ENCODE measurements at places on chromosomes 5 and 9.

- DNase-seq, result no peak
Observed at GRCh38 chr5:126917918-126918614, 112.3 kb downstream of the MARCHF3 start.

DNA sequence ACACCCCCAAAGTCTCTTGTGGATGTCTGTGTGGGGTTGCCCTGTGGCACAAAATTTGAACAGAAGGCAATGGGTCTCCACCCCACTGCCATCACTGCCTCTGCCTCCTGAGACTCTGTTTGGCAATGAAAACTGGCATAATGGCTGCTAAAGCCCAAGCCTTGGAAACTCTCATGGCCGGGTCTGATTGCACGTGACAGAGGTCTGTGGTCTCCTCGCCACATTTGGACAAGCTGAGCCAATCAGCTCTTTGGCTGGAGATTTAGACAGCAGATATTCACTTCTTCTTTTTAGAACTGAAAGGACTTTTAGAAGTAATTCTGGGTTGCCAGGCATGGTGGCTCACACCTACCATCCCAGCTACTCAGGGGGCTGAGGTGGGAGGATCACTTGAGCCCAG is 5.5 kb downstream of the GGTA1 start:
- no peak for DNase-seq

- no peak for DNase-seq
Observed at GRCh38 chr5:115946655-115947054, 15.6 kb upstream of the LVRN start.

DNA sequence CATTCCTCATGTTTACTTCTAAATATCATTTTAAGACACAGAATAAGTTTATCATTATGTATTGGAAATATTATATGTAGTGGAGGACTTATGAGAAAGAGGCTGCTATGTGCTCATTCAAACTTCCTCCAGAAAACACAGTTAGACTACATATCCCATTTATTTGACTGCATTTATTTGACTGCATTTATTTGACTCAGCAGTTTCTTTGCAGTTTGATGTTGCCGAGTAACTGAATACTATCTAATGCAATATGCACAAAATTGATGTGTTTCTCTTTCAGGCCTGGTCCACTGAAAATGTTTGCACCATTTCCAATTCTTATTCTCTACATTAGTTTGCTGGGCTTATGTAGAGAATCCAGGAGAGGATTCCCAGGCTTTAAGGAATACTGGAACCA is 89.9 kb upstream of the FBN2 start:
- no peak for DNase-seq

GRCh38 chr9:88949425-88949824 is 41.8 kb upstream of the S1PR3 start:
- DNase-seq, result no peak

- DNase-seq, result no peak
Observed at GRCh38 chr9:35664531-35665470, at the start of gene ARHGEF39. Gene ARHGEF39 (minus strand): TSS chr9:35665195. CDS start chr9:35665169, 26 bp downstream.

GRCh38 chr9:38153152-38153909 is 84.3 kb upstream of the SHB start:
- DNase-seq, result no peak

DNA sequence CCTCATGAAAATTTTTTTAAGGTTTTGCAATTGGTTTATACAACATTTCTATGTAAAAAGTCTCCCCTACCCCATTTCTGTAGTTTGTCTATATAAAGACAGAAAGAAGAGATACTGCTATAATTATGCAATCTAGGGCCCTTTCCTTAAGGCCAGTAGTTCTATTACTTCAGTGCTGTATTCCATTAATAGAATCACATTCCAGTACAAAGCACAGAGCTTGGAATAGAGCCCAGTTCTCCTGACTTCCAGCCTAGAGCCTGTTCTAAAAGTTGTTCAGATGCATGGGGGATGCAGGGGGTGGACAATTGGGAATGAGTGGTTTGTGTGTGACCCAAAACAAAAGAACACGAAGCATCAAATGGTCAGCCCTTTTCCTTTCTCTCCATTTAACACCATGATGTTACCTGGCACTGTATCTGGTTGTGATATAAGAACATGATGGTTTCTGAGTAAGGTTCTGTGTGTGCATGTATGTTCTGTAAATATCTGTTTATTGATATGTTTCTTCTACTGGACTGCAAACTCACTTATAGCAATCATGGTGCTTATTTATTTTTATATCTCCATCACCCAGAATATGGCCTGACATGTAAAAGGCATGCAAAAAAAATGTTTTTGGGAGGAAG is 8.2 kb upstream of the GRAMD2B start:
- DNase-seq, result no peak

DNA sequence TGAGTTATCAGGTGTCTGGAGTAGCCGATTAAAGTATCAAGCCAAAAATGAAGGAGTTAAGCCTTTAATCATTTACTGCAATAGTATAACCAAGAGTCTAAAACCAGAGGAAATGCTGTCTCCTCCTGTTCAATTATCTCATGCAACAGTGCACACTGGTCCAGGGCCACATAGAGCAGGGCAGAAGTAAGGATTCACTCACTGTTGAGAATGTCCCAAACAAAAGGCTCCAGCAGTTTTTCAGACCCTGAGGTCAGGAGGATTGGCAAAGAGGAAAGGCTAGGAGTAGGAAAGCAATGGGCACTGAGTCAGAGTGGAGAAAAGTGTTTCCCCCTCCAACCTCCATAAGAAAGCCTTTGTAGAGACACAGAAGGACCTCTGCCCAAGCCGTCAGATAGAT is 168.2 kb downstream of the RNF180 start:
- DNase-seq, result no peak

DNA sequence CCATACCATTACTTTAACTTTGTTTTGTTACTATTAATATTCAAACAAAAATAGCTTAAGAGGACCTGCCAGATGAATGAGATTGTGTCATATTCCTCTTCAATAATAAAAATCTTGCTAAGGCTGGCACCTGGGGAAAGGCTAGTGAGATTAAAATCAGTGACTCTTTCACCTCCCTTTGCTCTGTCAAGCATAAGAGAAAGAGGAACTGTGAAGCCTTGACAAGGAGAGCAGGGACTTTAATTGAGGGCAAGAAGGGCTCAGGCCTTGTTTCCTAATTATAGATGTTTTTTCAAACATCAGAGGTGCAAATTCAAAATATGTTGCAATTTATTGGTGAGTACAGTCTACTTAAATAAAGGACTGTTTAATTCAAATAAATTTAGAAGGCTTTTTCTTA is 91.7 kb downstream of the SPATA31D1 start:
- no peak for DNase-seq

DNA sequence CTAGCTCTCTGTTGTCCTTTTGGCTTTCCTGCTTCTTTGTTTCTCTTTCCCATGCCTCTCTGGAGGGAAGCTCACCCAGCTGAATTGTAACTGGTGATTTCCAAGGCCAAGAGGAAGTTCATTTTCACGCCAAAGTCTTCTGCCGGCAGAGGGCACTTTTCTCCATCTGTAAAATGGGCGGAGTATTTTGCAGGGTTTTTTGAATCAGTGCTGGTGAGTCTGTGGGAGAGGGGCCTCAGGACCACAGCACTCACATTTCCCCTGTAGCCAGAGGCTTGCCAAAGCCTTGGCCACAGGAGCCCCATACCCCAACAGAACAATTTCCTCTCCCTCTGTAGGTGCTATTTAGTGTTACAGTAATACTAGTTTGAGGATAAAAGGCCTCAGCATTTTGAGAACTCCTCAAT is 42.3 kb upstream of the MATR3 start:
- DNase-seq, result no peak

GRCh38 chr9:78319197-78320029 is 22.5 kb downstream of the PSAT1 start:
- no peak for DNase-seq

- DNase-seq, result no peak
Observed at GRCh38 chr9:82721593-82721992, 341.3 kb downstream of the RASEF start.

GRCh38 chr5:160105686-160106360 is 13.4 kb downstream of the PWWP2A start:
- DNase-seq, result no peak

- DNase-seq, result no peak
Observed at GRCh38 chr5:139413963-139414362, 10.1 kb upstream of the SPATA24 start.

GRCh38 chr9:16679327-16679821 is 191.1 kb downstream of the BNC2 start:
- DNase-seq, result no peak

DNA sequence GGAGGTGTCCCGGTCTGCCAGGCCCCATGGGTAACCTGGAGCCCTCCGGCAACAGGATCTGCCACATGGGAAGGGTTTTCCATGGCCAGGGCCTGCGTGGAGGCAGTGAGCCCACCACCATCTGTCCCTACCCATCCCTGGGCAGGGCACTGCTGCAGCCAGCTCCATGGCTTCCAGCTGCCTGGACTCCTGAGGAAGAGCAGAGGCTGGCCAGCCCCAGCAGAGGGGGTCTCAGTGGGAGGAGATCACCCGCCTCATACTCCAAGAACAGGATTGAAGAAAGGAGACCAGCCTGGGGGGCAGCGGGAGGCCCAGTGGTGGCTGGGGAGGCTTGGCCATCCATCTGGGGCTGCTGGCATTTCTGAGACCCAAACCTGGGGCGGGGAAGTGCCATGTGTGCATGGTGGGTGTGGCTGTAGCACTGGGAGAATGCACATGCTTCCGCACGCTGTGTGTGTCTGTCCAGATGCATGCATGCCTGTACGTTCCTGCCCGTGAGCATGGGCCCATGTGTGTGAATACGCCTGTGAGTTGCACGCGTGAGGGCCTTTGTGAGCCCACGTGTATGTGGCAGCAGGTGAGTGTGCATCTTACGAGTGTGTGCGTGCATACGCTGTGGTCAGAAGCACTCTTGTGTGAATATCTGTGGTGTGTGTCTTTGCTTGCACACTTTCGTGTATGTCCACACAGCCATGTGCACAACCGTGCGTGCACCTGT is 78.5 kb downstream of the LMX1B start:
- DNase-seq, result no peak

DNA sequence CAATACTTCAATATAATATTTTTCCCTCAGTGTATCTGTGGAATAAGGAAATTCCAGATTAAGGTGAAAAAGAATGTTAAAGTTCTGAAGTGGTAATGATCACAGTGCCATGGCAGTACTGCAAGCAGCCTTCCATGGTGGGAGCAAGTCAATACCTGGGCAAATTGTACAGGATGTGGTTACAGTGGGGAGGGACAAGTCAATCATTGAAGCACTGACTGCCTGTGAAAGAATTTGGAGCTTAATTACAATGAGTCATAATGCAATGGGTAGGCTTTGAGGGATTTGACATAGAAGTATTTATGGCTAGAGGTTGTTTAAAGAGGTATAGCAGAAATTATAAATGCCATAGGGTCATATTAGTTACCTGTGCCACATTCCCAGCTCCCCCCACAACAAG is 786.5 kb upstream of the ACO1 start:
- no peak for DNase-seq

DNA sequence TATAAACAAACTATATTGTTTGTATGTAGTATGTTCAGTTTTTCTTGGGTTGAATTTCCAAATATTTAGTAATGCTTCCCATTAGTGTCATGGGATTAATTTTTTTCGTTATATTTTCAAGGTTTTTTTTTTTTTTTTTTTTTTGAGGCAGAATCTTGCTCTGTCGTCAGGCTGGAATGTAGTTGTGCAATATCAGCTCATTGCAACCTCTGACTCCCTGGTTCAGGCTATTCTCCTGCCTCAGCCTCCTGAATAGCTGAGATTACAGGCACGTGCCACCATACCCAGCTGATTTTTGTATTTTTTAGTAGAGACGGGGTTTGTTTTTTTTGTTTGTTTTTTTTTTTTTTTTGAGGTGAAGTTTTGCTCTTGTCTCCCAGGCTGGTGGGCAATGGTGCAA is 10.6 kb downstream of the DDX46 start:
- DNase-seq, result no peak

- no peak for DNase-seq
Observed at GRCh38 chr9:136044207-136044970, 50.7 kb downstream of the NACC2 start.

DNA sequence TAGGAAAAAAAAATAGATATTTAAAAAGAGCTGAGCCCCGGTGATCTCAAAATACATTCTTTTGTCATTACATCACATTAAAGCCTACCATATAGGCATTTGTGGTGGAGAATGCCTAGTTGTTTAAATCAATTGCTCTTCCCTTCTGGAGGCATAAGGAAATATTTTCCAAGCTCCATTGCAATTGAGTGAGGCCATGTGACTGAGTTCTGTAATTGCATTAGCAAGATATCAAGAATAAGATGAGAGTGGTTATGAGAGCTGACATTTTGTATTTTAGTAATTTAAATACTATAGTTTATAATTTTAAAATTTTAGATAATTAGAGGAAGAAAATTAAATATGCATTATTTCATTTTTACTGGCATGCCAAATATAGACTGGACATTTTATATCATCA is 1195.9 kb downstream of the DTWD2 start:
- DNase-seq, result no peak

GRCh38 chr9:14710804-14711203 is 11.7 kb downstream of the CER1 start:
- DNase-seq, result no peak

GRCh38 chr5:41748631-41749030 is 121.6 kb downstream of the OXCT1 start:
- no peak for DNase-seq

- DNase-seq, result no peak
Observed at GRCh38 chr9:82797534-82797933, 265.4 kb downstream of the RASEF start.

DNA sequence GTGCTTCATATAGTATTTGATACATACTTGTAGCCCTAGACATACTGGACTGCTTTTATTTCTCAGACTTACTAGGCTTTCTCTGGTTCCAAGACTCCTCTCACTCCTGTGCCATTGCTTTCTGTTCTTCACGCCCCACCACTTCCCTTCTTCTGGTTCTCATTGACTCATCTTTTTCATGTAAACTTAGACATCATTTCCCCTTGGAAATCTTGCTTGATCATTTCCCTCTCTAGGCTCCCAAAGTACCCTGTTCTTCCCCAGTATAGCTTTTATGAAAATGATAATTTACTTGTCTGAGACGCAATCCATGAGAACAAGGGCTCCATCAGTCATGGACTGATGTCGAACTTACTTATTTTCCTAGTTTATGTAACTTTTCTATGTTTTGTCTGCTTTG is 83.5 kb downstream of the TLR4 start:
- DNase-seq, result no peak

GRCh38 chr9:98409719-98410118 is 154.3 kb upstream of the TBC1D2 start:
- no peak for DNase-seq

DNA sequence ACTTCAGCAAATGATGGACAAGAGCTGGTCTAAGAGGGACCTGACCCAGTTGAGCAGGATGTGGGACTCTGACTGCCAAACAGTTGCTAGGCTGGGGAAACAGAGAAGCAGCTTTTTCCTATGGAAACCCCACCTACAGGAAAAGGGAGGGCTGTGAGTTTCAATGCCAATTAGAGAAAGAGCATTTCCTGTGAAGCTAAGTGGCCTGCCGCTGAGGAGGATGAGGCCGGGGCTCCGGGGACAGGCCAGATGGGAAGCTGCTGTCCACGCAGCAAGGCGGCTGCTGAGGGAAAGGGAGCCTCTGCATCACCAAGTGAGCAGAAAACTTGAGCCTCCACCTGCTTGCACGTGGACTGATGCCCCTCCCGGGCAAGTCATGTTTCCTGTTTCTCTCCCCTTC is at the start of gene PCDH12:
PCDH12 (minus strand) TSS at position 90 of the 400 bp plus-strand sequence. CDS start 351 bp downstream, outside the sequence.
- no peak for DNase-seq

- DNase-seq, result no peak
Observed at GRCh38 chr5:132030610-132031009, 19.2 kb upstream of the ACSL6 start.

All from stimulated activated CD4-positive, alpha-beta T cell treated with anti-CD3 and anti-CD28 coated beads, Interleukin-1b, Interleukin-23, amount 100 ng/mL, for 1 hour (primary cell).